ENCODE measurements at places on chromosomes 5 and 9. TPM values are rescaled to one million over a fixed set of nuclear protein-coding genes. Genes with fewer than 3 reads are reported as not detected.

- H3K4me1 ChIP-seq: no peaks in the 10 kb centered on the region
- no peak overlapping the region for H3K27ac ChIP-seq
- H3K36me3 ChIP-seq: no peaks in the 10 kb centered on the region
- no peak for DNase-seq
These were observed 9.1 kb upstream of the GPSM1 start for GRCh38 chr9:136318111-136318775.

GRCh38 chr5:54024466-54024865 is 285.9 kb downstream of the ARL15 start:
- H3K4me3 ChIP-seq: no peak overlapping the region
- DNase-seq: peak; percentile 54
- no peaks in the 10 kb centered on the region for H3K36me3 ChIP-seq
- no peak overlapping the region for H3K27ac ChIP-seq
- H3K27me3 ChIP-seq: no peaks in the 10 kb centered on the region
- H3K4me1 ChIP-seq: peaks cover 20% of the 10 kb centered on the region

- H3K4me1 ChIP-seq: no peaks in the 10 kb centered on the region
- no peak overlapping the region for H3K4me3 ChIP-seq
These were observed 212.8 kb downstream of the PIK3R1 start for GRCh38 chr5:68428231-68428811.

- no peaks in the 10 kb centered on the region for H3K4me1 ChIP-seq
- no peak overlapping the region for H3K27ac ChIP-seq
- H3K27me3 ChIP-seq: no peaks in the 10 kb centered on the region
- H3K36me3 ChIP-seq: no peaks in the 10 kb centered on the region
- peak; percentile 2 for DNase-seq
These were observed 54.0 kb upstream of the NTRK2 start for GRCh38 chr9:84615544-84615943.

GRCh38 chr9:96062031-96062430 is 186.5 kb downstream of the ERCC6L2 start:
- no peak overlapping the region for H3K4me3 ChIP-seq
- no peaks in the 10 kb centered on the region for H3K27me3 ChIP-seq
- H3K36me3 ChIP-seq: no peaks in the 10 kb centered on the region
- no peak overlapping the region for H3K27ac ChIP-seq

DNA sequence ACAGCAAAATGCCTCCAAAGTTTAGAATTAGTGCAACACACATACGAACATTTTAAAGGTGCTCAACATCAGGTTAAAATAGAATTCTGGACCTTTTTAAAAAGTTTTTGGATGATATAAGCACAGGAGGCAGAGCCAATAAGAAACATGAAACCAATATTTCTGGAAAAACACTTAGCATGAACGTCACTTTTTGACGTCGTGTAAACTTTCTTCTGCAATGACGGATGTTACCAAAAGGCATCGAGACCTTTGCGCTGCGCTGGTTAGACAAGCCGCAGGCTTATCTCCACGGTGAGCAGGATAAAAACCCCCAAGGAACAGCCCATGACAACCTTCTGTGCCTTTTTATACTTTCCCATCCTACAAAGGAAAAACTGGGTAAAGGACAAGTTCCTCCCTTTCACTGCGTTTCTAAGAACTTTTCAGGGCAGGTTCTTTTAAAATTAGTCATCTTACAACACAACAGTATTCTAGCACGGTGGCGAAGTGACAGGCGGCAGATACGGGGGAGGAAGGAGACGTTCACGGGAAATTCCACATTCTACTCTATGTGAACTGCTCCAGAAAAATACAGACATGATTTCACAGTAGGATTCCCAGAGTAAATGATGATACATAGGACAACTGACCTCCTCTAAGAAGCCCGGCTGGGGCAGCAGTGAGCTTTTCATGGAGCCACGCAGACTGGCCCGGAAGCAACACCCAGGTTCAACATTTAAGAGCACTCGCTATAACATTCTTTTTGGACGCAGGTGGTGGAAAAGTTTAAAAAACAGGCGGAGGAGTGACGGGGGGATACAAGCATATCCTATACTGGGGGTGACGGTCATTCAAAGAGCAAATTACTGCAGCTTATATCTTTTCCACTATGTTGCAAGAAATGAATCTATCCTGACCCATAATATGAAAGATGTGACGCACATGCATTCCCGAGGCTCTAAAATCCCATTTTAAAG is 52.4 kb downstream of the USP20 start:
- no peak overlapping the region for H3K4me3 ChIP-seq
- H3K27ac ChIP-seq: no peak overlapping the region
- H3K4me1 ChIP-seq: peaks cover 24% of the 10 kb centered on the region
- peaks cover 4% of the 10 kb centered on the region for H3K36me3 ChIP-seq
- H3K27me3 ChIP-seq: no peaks in the 10 kb centered on the region

- H3K4me3 ChIP-seq: no peak overlapping the region
- no peaks in the 10 kb centered on the region for H3K36me3 ChIP-seq
- H3K27ac ChIP-seq: no peak overlapping the region
- no peaks in the 10 kb centered on the region for H3K4me1 ChIP-seq
These were observed 25.0 kb upstream of the PHYKPL start for GRCh38 chr5:178257650-178258049.

DNA sequence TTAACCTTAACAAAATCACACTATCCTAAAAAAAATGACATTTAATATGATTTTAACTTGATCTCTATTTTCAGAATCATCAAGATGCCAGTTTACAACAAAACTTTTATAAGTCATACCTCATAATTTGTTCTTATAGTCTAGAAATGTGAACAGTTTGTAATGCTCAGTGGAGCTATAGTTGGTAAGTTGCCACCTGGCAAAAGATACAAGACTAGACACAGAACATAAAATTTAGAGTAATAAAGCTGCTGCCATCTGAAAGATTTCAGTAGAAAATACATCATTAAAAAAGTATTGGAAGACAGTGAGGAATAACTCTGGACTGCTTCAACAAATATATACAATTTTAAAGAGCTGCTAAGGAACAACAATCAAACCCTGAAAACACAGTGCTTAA is 233.8 kb downstream of the GABRG2 start:
- no peak for DNase-seq
- H3K27ac ChIP-seq: no peak overlapping the region
- H3K4me1 ChIP-seq: no peaks in the 10 kb centered on the region
- no peak overlapping the region for H3K4me3 ChIP-seq

DNA sequence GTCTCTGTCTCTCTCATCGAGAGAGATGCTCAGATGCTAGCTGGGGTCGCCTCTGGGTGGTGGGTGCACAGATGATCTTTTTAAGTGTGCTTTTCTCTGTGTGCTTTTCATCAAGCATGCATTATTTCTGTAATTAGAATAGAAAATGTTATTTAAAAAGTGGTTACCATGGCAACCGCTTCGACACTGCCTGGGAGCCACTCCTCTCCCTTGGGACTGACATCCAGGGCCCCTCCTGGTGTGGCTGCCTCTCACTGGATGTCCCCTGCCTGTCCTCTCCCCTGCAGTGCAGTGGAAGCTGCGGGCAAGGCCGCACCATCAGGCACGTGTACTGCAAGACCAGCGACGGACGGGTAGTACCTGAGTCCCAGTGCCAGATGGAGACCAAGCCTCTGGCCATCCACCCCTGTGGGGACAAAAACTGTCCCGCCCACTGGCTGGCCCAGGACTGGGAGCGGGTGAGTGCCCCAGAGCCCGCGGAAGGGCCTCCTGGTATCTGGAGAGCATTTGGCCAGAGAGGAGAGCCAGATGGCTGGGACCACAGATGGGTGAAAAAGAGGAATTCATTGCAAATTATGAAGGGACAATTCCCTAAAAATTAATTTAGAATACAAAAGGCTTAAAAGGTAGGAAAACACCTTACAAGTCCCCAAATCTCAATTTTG is 34.7 kb downstream of the ADAMTSL2 start:
- no peak overlapping the region for H3K4me3 ChIP-seq
- no peaks in the 10 kb centered on the region for H3K27me3 ChIP-seq
- H3K36me3 ChIP-seq: no peaks in the 10 kb centered on the region
- DNase-seq: no peak
- H3K27ac ChIP-seq: no peak overlapping the region
- H3K4me1 ChIP-seq: peaks cover 26% of the 10 kb centered on the region

DNA sequence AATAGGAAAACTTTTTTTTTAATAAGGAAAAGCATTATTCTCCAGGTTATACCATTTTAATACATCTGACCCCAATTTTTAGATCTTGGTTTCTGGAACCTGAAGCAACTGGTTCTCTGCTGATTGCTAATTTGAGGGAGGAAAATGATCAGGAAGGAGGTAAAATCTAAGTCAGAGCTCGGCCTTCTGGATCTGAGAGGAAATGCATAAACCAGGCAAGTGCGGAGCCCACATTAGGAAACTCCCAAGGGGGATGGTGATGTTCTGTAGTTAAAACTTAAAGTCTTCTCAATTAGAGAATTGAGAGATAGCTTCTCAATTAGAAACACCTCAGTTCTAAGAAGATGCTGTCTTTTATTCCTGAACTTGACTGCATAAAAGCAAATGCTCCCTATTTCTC is 113.5 kb downstream of the TSSK1B start:
- DNase-seq: no peak
- no peak overlapping the region for H3K27ac ChIP-seq
- H3K4me3 ChIP-seq: no peak overlapping the region

DNA sequence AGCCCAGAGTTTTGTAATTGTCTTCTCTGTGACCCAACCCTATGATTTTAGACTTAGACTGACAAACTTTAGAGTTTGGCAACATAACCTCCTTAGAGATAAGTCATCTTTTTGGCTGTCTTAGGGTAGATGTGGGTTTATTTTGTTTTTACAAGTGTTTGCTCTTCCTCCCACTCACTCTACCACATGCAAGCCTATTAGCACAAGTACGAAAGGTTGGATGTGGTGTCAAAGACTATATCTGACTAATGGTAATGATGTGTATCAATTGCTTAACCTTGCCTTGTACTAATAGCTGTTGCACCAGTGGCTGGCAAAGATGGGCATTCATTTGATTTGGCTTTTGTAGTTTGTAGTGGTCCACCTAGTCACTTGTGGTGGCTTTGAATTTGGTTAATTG is 46.5 kb downstream of the SLC25A46 start:
- no peak overlapping the region for H3K4me3 ChIP-seq
- no peaks in the 10 kb centered on the region for H3K27me3 ChIP-seq
- H3K36me3 ChIP-seq: no peaks in the 10 kb centered on the region
- no peaks in the 10 kb centered on the region for H3K4me1 ChIP-seq

The ENG gene
- 15.8 TPM for total RNA-seq

The SAXO1 gene
- total RNA-seq: 0.06 TPM

DNA sequence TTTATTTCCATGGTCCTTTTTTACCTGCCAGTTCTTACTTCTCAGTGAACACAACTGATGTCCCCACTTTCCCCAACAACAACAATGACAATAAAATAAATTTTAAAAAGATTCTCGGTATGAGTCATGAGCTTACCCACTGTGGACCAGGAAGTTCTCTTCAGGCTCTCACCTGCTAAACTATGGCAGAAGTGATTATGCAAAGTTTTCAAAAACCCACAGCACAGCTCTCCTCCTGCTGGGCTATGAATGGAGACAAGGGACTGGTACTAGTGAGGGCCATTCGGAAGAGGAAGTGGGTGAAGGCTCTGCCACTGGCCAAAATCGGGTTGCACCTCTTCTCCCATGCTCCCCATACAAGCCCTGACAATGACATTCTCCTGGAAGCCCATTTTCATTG is 429.4 kb downstream of the PIK3R1 start:
- H3K27ac ChIP-seq: no peak overlapping the region
- H3K27me3 ChIP-seq: no peaks in the 10 kb centered on the region
- DNase-seq: no peak
- no peaks in the 10 kb centered on the region for H3K36me3 ChIP-seq
- no peak overlapping the region for H3K4me3 ChIP-seq
- H3K4me1 ChIP-seq: no peaks in the 10 kb centered on the region

- no peak for DNase-seq
- no peaks in the 10 kb centered on the region for H3K4me1 ChIP-seq
These were observed 192.3 kb downstream of the DEPDC1B start for GRCh38 chr5:60507687-60508086.

The PLAC8L1 gene
- total RNA-seq: not detected

The PLPP7 gene
- 50.3 TPM for total RNA-seq

The NOXA1 gene
- 12.0 TPM for total RNA-seq

GRCh38 chr5:151757233-151758140 is 944 bp downstream of the ATOX1 start:
- no peak for DNase-seq
- H3K4me1 ChIP-seq: peaks cover 17% of the 10 kb centered on the region
- no peaks in the 10 kb centered on the region for H3K36me3 ChIP-seq
- H3K27ac ChIP-seq: peak overlapping the region; percentile 86
- H3K27me3 ChIP-seq: no peaks in the 10 kb centered on the region

The CA9 gene
- total RNA-seq: 2.4 TPM

GRCh38 chr9:536597-537511 is 304.6 kb upstream of the DMRT1 start:
- H3K4me3 ChIP-seq: no peak overlapping the region
- no peak for DNase-seq
- peaks cover 56% of the 10 kb centered on the region for H3K4me1 ChIP-seq
- peak overlapping the region; percentile 94 for H3K27ac ChIP-seq

DNA sequence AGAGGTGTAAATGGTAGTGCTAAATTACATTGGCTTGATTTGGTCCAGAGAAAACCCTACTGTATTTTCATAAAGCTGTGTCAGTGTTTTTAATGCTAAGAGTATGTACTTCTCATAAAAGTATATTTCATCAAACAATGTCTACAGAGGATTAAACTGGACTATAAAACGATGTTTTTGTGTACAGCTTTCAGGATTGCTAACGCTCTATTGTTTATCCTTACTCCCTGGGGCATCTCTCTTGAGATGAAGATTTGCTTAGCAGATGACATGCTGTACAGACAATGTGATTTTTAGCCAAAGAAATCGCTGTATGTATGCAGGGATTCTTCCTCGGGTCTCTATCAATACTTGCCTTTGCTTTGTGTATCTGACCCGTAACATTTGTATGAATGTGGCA is 216.0 kb downstream of the FBXL7 start:
- no peak overlapping the region for H3K4me3 ChIP-seq
- peaks cover 13% of the 10 kb centered on the region for H3K4me1 ChIP-seq
- no peaks in the 10 kb centered on the region for H3K27me3 ChIP-seq
- H3K27ac ChIP-seq: no peak overlapping the region
- H3K36me3 ChIP-seq: no peaks in the 10 kb centered on the region
- no peak for DNase-seq

GRCh38 chr9:18857769-18858168 is 175.2 kb downstream of the SAXO1 start:
- H3K4me3 ChIP-seq: no peak overlapping the region
- no peaks in the 10 kb centered on the region for H3K36me3 ChIP-seq
- no peak overlapping the region for H3K27ac ChIP-seq
- peaks cover 16% of the 10 kb centered on the region for H3K4me1 ChIP-seq

The HK3 gene
- not detected for total RNA-seq

Measured in cardiac muscle cell (in vitro differentiated cells and primary cell).